Naive thymus-derived CD8-positive, alpha-beta T cell (primary cell): ENCODE measurements at places on chromosomes 3 and 15. TPM values are rescaled to one million over a fixed set of nuclear protein-coding genes. Genes with fewer than 3 reads are reported as not detected.

Gene UBA7
- 331 TPM for total RNA-seq

Gene CCRL2
- total RNA-seq = 2.8 TPM

Gene CCDC12
- 59.5 TPM for total RNA-seq

Gene CTXN2
- not detected for total RNA-seq

Gene VEPH1
- not detected for total RNA-seq

Gene TJP1
- total RNA-seq = not detected

Gene P2RY14
- total RNA-seq = 0.21 TPM

Gene NCK1
- total RNA-seq = 52.6 TPM

Gene LIPC
- 4.4 TPM for total RNA-seq

Gene USP4
- total RNA-seq = 108 TPM

Gene BDH1
- 79.0 TPM for total RNA-seq

Gene ELL3
- total RNA-seq = 4.4 TPM

- no peak overlapping the region for H3K4me3 ChIP-seq
- H3K27me3 ChIP-seq = no peaks in the 10 kb centered on the region
- H3K4me1 ChIP-seq = peaks cover 3% of the 10 kb centered on the region
- DNase-seq = no peak
Observed at GRCh38 chr3:177385831-177386301, 188.6 kb upstream of the TBL1XR1 start.

- H3K27me3 ChIP-seq = no peaks in the 10 kb centered on the region
- no peak for DNase-seq
- H3K36me3 ChIP-seq = no peaks in the 10 kb centered on the region
- no peaks in the 10 kb centered on the region for H3K4me1 ChIP-seq
Observed at GRCh38 chr15:60101416-60101815, 97.3 kb downstream of the FOXB1 start.

GRCh38 chr15:62209821-62210220 lies 44.7 kb upstream of the C2CD4B start:
- peaks cover 6% of the 10 kb centered on the region for H3K36me3 ChIP-seq
- H3K4me1 ChIP-seq = peaks cover 8% of the 10 kb centered on the region

DNA sequence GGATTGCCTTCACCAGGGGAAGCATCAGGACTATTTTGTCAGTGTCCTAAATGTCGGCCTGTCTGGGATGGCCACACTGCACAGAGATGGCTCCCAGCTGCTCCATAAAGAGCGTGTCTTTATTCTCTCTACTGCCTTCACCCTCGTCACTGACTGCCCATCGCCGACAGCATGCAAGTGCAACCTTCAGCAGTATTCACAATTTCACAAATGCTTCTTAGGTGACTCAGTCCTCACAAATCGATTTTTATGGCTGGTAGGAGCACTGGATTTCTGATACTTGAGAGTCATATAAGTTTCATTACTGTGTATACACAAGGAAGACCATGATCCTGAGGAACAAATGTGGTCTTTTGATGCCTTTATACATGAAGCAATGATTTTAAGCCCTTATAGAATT lies 1.1 kb upstream of the SSUH2 start:
- H3K27ac ChIP-seq = no peak overlapping the region
- DNase-seq = no peak
- no peaks in the 10 kb centered on the region for H3K36me3 ChIP-seq
- no peaks in the 10 kb centered on the region for H3K27me3 ChIP-seq

- H3K4me1 ChIP-seq = peaks cover 6% of the 10 kb centered on the region
- no peak for DNase-seq
- H3K4me3 ChIP-seq = no peak overlapping the region
- no peak overlapping the region for H3K27ac ChIP-seq
- no peaks in the 10 kb centered on the region for H3K36me3 ChIP-seq
Observed at GRCh38 chr15:48644827-48645557, 517 bp downstream of the FBN1 start.

DNA sequence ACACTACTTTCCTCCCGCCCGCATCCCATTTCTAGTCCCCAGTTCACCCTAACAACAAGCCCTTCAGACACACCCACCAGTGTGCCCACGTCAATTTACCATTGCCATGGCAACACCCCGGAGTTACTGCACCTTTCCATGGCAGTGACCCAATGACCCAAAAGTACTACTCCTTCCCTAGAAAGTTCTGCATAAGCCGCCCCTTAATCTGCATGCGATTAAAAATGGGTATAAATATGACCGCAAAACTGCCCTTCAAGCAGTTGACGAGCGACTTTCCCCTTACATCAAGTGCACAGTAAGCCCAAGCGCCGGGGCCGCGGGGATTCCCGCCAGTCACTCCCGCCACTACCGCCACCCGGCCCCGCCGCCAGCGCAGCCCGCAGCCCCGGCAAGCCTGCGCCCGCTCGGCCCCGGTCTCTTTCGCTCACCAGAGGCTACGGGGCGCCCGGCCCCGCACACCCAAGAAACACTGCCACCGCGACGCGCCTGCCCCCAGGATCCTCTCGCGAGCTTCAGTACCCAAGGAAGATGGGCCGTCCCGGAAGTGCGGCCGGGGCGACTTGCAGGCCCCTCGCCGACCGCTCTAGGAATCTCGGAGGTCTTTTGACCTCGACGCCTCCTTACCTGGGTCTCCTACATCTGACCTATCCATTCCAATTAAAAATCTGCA lies 27.2 kb upstream of the ZNF502 start:
- peaks cover 79% of the 10 kb centered on the region for H3K36me3 ChIP-seq
- DNase-seq = peak; percentile 57
- H3K27me3 ChIP-seq = peaks cover 24% of the 10 kb centered on the region
- H3K4me3 ChIP-seq = peak overlapping the region; percentile 87
- peak overlapping the region; percentile 87 for H3K27ac ChIP-seq

DNA sequence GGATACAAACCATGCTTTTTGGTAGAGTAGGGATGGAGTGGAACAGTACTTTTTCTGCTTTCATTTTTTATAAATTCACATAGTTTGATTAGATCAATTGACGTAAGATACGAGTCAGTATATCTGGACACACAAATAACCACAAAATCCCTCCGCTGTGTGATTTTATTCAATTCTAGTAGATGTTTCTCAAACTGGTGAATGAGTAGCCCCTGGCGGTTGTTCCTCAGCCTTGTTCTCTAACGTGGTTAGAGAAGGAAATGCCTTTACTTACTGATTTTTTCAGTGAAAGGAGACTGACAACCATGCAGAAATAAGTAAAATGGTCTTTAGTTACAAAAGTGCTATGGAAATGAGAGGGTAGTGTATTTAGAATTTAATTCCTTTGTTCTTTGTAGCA lies 161.0 kb downstream of the TCF12 start:
- peaks cover 42% of the 10 kb centered on the region for H3K4me1 ChIP-seq
- no peak overlapping the region for H3K27ac ChIP-seq
- H3K4me3 ChIP-seq = peak overlapping the region; percentile 9
- no peaks in the 10 kb centered on the region for H3K27me3 ChIP-seq
- peak; percentile 30 for DNase-seq

- no peak overlapping the region for H3K4me3 ChIP-seq
- H3K27me3 ChIP-seq = peaks cover 8% of the 10 kb centered on the region
- H3K36me3 ChIP-seq = no peaks in the 10 kb centered on the region
- no peaks in the 10 kb centered on the region for H3K4me1 ChIP-seq
- no peak overlapping the region for H3K27ac ChIP-seq
Observed at GRCh38 chr15:45550436-45550835, 27.9 kb upstream of the SLC30A4 start.

DNA sequence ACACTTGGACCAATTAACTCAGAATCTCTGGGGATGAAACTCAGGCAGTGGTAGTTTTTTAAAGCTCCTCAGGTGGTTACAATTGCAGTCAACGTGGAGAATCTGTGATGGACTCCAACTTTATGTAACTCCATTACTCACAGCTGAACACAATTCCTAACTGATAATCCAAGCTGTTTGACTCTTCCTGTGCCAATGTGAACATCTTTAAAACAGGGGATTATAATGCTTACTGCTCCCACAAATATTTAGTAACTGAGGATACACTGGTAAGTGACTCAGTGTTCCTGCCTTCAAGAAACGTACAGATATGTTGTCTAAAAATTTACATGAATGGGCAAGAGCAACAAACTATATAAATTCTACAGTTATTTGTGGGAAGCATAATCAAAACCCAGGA lies 85.6 kb downstream of the OSBPL10 start:
- H3K27me3 ChIP-seq = peaks cover 2% of the 10 kb centered on the region
- no peak overlapping the region for H3K27ac ChIP-seq
- H3K36me3 ChIP-seq = no peaks in the 10 kb centered on the region
- no peak for DNase-seq

DNA sequence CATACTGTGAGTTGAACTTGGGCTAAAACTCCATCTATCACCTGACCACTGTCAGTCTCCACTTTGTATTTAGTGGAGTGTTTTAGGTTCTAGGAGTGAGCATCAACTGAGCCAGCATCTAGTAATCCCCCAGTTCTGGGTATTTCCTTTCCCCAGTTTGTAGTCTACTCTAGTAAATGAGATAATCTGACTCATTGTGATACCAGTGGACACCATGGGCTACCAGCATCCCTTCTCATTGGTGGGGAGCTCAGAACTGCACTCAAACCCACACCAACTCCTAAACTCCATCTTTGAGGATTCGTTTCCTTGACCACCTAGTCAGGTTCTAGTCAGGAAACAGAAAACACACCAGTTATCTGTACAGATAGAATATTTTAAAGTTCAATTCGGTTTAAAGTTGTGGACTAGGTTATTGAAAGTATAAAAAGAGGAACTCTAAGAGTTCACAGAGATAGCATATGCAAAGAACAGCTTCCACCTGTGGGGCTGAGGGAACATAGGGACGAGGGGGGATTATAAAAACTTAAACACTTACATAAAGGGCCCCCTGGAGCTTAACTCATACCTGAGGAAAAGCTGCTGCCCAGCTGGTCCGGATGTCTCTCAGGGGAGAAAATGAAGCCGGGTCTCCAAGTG lies 36.0 kb downstream of the LEO1 start:
- no peak overlapping the region for H3K4me3 ChIP-seq
- H3K4me1 ChIP-seq = peaks cover 10% of the 10 kb centered on the region
- H3K27ac ChIP-seq = peak overlapping the region; percentile 35
- DNase-seq = no peak
- H3K36me3 ChIP-seq = peaks cover 5% of the 10 kb centered on the region

DNA sequence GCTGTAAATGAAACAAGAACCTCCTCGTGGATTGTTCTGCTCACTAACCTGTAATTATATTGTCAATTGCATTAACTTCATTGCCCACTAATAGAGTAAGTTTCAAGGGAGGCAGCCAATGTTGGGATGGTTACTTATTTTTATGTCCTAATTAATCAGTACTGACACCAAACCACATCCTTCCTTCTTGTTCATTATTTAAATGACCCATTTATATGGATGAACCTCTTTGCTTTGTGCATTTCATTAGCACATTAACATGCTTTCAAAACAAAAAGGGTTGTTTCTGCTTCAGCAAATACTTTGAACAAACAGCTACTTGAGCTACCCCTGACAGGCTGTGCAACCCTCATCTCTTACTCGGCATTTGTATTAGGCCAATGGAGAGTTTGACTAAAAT lies 374.2 kb downstream of the MECOM start:
- no peaks in the 10 kb centered on the region for H3K36me3 ChIP-seq
- no peak overlapping the region for H3K27ac ChIP-seq
- no peak for DNase-seq

GRCh38 chr3:72515941-72516340 lies 332.3 kb downstream of the SHQ1 start:
- H3K27ac ChIP-seq = no peak overlapping the region
- H3K36me3 ChIP-seq = no peaks in the 10 kb centered on the region
- H3K4me1 ChIP-seq = no peaks in the 10 kb centered on the region
- H3K27me3 ChIP-seq = no peaks in the 10 kb centered on the region
- H3K4me3 ChIP-seq = no peak overlapping the region

DNA sequence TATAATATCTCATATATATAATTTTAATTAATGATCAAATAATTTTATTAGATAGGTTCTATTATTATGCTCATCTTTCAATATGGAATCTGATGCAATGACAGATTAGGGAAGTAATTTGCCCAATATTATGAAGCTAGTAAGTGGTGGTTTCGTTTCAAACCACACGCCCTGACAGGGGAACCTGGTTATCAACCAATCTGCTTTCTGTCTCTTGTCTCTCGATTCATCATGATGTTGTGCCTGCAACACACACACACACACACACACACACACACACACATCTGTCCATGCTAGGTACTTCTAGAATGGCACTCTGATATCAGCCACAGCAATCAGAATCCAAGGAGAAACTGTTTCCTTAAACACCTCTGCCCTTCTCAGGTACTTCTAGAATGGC lies 128.4 kb downstream of the ZBBX start:
- no peak overlapping the region for H3K27ac ChIP-seq
- no peaks in the 10 kb centered on the region for H3K4me1 ChIP-seq
- H3K27me3 ChIP-seq = no peaks in the 10 kb centered on the region
- H3K4me3 ChIP-seq = no peak overlapping the region

GRCh38 chr15:93801206-93801605 lies 430.2 kb upstream of the MCTP2 start:
- H3K27me3 ChIP-seq = no peaks in the 10 kb centered on the region
- no peak for DNase-seq
- H3K36me3 ChIP-seq = no peaks in the 10 kb centered on the region
- no peak overlapping the region for H3K4me3 ChIP-seq
- H3K27ac ChIP-seq = no peak overlapping the region

DNA sequence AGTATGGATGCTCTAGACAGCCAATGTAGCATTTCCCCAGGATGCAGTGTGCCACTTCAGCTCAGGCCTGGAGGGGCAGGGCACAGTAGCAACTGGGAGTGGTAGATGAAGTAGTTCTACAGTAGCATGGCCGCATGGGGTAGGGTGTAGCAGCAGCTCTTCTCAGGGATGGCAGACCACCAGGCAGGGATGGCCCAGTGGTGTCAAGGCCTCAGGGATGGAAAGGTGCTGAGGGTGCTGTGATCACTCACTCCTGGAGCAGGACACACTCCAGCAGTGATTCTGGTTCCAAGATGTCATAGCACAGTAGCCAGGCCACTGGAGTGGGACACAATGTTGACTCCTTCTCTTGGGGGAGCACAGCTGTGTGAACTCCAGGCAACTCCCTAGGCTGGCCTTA lies 210.9 kb upstream of the LYSMD4 start:
- no peaks in the 10 kb centered on the region for H3K4me1 ChIP-seq
- no peak for DNase-seq
- H3K27me3 ChIP-seq = peaks cover 12% of the 10 kb centered on the region
- no peak overlapping the region for H3K4me3 ChIP-seq
- no peak overlapping the region for H3K27ac ChIP-seq
- peaks cover 16% of the 10 kb centered on the region for H3K36me3 ChIP-seq

GRCh38 chr3:70531063-70531657 lies 218.7 kb upstream of the MDFIC2 start:
- no peaks in the 10 kb centered on the region for H3K36me3 ChIP-seq
- H3K27ac ChIP-seq = no peak overlapping the region
- DNase-seq = peak; percentile 9
- H3K27me3 ChIP-seq = no peaks in the 10 kb centered on the region
- no peak overlapping the region for H3K4me3 ChIP-seq

DNA sequence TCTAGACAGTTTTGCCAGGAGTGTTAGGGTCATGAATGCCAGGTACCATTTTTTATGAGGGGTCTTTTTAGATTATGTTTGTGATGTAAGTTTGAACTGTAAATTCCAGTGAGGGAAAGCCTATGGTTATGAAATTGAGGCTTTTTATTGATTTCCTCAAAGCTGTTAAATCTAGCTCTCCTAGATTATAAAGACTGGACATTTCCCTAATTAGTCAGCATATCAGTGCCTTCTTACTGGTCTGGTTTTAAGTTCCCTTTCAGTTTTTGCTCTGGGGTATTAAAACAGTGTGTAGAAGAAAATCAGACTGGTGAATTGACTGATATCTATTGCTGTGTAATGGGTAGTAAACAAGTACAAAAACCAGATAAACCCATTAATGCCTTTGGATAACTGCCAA lies 39.2 kb downstream of the LRRC49 start:
- H3K36me3 ChIP-seq = no peaks in the 10 kb centered on the region
- no peak overlapping the region for H3K27ac ChIP-seq
- H3K27me3 ChIP-seq = peaks cover 18% of the 10 kb centered on the region
- H3K4me3 ChIP-seq = no peak overlapping the region

GRCh38 chr3:85567071-85567676 lies 608.4 kb downstream of the CADM2 start:
- no peak for DNase-seq
- no peaks in the 10 kb centered on the region for H3K36me3 ChIP-seq
- H3K27ac ChIP-seq = no peak overlapping the region
- H3K4me1 ChIP-seq = no peaks in the 10 kb centered on the region
- no peak overlapping the region for H3K4me3 ChIP-seq
